Activated naive CD4-positive, alpha-beta T cell treated with anti-CD3 and anti-CD28 coated beads for 36 hours (primary cell): ENCODE measurements at places on chromosomes 2 and 18. TPM values are rescaled to one million over a fixed set of nuclear protein-coding genes. Genes with fewer than 3 reads are reported as not detected.

Gene RAB27B
- total RNA-seq = 0.52 TPM

Gene HOXD11
- not detected for total RNA-seq

Gene CDH7
- not detected for total RNA-seq

Gene C2orf15
- total RNA-seq = 1.6 TPM

Gene STAT4
- total RNA-seq = 54.6 TPM

Gene DPYSL5
- total RNA-seq = 0.07 TPM

Gene GPR39
- not detected for total RNA-seq

Gene C2orf68
- 29.3 TPM for total RNA-seq

Gene FAM168B
- 55.0 TPM for total RNA-seq
